ENCODE measurements at places on chromosomes 2 and 18.
A peak's percentile ranks its signal among the peaks of the same experiment; 100 is the strongest.

DNA sequence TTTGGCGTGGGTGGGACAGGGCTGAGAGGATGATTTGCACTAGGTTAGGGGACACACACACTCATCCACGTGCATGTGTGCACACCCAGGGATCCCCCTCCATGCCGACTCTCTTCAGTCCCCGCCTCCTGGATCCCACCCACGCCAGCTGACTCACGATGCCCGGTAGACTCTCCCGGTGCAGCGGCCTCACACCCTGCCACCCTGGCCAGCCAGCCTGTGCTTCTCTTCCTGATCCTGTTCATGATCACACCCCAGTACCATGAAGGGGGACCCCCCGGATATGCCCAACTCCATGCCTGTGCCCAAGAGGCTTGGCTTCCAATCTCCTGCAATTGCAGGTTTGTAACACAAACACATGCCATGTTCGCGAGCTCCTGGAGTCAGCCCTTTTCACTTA is 157.8 kb upstream of the HDAC4 start:
- DNase-seq = no peak

DNA sequence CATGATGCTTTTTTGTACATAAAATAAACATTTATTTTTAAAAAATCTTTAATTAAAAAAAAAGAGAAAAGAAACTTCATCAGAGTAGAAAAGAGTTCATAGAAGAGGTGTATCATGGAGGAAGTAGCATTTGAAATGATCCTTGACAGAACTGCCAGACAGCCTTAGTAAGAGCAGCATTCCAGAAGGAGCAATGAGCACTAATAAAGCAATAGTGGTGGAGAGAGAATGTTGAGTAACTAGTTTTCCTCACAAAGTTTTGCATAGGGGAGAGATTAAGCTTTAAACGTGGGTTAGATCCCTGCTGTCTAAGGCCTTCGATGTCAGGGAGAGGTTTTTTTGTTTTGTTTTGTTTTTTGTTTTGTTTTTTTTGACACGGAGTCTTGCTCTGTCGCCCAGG is 29.8 kb upstream of the METTL21A start:
- DNase-seq = no peak

GRCh38 chr18:10057894-10058791 is 144.3 kb downstream of the VAPA start:
- DNase-seq = no peak

DNA sequence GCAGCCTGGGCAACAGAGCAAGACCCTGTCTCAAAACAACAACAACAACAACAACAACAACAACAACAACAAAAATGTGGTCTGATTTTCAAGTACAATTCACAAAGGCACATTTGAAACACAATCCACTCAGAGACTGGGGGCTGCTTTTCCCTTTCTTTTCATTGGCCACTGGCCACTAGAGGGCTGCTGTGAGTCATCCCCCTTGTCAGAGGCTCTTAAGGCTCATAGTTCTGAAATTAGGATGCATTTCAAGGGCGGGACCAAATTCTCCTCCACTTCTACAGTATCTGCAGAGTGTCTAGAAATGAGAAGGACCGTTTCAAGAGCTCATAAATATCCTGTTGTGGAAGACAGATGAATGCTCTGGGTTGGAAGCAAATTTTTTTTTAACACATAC is 285.4 kb downstream of the NRXN1 start:
- peak; percentile 76 for DNase-seq

DNA sequence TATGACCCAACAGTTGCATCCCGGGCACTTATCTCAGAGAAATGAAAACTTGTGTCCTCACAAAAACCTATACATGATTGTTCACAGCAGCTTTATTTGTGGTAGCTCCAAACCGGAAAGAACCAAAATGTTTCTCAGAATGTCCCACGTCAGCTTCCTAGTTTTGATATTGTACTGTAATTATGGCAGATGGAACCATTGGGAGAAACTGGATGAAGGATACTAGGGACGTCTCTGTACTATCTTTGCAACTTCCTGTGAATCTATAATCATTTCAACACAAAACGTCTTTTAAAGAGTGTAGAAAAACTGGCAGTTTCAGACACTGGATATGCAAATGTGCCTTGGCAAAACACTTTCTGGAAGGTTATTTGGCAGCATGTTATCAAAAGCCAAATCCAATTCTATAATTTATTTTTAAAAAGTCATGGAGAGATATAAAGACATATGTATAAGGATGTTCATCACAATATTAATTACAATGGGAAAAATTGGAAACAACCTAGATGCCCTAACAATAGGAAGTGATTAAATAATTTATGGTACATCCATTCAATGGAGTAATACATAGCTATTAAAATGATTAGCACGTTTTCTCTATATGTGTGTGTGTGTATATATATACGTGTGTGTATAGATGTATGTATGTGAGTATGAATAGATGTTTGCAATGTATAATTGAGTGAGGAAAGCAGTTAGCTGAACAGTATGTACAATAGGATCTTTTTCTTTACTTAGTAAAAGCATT is 9.8 kb downstream of the SAG start:
- no peak for DNase-seq

DNA sequence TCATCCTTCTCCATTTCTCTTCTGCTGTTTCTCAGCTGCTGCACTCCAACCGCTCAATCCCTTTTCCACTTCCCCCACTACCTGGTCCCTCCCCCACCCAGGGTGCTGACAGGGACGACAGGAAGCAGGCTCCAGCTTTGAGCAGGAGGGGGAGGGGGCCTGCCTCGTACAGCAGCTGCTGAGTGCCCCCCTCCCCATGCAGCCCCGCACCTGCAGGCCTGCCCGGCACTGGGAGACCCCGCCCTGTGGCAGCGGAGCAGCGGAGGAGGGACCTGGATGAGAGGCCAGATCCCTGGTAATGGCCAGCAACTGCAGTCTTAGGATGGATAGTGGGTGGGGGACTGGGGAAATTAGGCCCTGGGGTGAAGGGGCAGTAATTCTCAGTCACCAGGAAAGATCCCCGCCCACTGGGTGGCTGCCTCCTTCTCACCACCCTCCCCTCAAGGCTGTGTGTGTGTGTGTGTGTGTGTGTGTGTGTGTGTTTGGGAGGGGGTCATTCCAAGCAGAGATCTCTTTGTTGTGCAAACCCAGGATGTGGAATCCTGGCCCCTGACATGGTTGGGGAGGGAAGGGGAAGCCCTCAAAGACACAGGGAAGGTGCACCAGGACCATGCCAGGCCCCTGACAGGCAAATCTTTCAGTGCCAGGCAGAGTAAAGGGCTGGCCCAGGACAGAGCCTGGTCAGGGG is 6.8 kb upstream of the CRYBA2 start:
- no peak for DNase-seq
